ENCODE measurements at places on chromosomes 1 and 21.

DNA sequence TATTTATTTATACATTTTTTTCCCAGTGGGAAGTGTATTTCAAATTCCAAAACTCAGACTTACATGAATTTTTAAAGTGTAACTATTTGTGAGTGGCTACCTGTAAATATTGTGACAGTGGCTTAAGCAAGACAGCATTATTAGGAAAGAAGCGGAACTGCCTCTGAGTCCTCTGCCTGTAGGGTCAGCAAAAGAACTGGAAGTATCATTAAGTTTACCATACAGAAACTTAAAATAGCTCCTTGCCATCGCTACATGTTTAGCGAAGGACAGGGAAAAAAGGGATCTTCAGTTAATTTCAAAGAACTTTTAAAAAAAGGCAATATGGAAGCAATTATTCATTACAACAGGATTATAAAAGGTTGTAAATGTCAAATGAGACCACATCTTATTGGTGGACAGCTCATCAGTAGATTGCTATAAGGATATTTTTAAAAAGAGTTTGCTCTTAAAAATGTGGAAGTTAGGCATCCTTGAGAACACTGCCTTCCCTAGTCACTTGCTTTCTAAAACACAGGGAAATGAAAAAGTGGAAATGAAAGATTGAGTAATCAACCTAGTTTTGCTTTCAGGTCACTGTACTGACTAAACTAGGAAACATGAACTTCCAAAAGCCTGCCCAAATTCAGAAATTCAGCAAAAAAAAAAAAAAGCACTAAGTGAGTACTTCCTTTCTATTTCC, 39.2 kb downstream of the NSL1 start:
- no peak for DNase-seq

DNA sequence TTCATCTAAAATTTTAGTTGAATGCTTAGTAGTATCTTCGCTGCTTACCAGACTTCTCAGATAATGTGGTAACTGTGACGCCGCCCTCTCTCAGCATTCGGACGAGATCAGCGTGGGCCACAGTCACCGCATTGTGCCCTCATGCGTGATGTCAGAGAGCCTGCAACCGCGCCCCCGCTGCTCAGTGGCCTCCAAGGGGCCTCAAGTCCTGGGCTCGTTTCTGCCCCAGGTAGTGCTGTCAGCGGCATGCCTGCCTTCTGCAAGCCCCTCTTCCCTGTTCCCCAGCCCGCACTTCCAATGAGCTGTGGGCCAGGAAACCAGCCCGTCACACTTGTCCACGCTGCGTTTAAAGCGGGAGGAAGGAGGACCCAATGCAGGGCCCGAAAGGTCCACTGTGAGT, 61.6 kb upstream of the TRAPPC10 start:
- DNase-seq, result no peak

- DNase-seq, result no peak
Measured at GRCh38 chr1:161223805-161224694, 622 bp upstream of the APOA2 start.

DNA sequence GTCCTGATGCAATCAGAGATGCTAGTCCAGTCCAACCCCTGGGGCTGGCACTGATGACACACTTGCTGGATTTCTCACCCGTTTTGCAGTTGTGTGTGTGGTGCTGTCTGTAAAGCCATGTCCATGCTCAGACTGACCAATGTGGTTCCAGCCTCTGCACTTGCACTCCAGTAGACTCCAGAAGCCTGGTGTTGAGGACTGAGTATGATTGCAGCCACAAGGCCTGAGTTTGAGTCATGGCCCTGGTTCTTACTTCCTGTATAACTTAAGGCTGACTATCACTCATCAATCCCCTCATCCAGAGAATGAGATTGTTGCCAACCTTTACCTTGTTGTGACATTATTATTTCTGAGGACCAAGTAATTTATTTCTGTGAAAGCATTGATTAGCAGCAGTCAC, 34.8 kb upstream of the IKBKE start:
- no peak for DNase-seq

DNA sequence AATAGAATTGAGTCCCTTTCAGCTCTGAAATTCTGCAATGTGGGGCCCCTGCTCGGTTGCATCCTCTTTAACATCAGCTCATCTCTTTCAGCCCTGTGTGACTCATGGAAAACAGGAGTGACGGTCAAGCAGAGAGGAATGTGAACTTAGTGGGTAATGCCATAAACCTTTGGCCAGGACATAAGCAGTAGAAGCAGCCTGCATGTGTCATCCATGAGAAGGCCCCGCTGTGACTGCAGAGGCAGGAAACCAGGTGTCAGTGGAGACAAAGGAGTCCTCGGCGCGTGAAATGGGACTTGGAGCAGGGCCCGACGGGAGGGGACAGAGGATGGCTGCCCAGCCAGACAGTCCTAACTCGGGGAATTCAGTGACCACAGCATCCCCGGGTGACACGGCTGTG, 21.1 kb upstream of the EPHB2 start:
- no peak for DNase-seq

GRCh38 chr21:22758478-22758877, 1760.3 kb downstream of the NCAM2 start:
- no peak for DNase-seq

- no peak for DNase-seq
Measured at GRCh38 chr1:225347123-225347683, 80.6 kb downstream of the LBR start.

- DNase-seq, result no peak
Measured at GRCh38 chr1:81420760-81421159, 380.0 kb upstream of the ADGRL2 start.

DNA sequence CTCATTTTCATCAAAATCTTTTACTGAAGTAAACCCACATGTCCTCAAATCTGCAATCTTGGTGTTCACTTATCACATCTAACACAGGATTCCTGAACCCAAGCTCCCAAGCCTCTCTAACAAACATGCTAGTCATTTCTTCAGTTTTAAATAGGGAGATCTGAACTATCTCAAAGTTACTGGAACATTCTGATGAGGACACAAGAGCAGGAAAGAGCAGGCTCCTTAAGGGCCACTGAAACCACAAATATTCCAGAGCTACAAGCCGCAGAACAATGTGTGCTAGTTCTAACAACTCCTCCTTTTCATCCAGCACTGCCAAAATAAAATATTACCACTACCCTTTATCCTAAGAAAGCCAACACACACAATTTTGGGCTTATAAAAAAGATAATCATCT, 38.9 kb downstream of the WARS2 start:
- DNase-seq, result no peak

DNA sequence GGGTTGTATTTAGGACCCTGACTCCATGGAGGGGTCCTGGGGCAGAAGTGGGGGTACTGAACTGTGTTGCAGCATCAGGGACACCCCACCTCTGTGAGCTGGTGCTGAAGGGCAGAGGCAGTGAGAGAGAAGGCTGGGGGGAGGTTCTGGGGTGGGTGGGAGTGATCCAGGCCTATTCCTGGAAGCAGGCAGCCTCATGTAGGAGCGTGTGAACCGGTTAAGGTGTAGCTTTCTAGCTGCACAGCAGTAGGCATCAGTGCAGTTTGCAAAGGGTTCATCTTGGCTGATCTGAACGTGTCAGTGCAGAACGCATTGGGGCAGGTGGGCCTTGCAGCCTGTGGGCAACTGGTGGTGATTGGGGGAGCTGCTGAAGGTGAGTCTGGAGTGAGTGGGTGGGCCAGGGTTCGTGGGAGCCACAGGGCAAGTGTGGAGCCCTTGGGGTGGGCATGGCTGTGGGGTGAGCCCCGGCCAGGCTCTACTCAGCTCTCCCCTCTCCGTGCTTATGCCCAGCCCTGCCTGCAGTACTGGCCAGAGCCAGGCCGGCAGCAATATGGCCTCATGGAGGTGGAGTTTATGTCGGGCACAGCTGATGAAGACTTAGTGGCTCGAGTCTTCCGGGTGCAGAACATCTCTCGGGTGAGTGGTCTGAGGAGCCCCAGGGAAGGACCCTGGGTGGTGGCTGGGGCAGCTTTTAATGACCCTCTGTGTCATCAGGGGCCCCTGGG, 86.7 kb downstream of the PTPRU start:
- DNase-seq, result no peak

DNA sequence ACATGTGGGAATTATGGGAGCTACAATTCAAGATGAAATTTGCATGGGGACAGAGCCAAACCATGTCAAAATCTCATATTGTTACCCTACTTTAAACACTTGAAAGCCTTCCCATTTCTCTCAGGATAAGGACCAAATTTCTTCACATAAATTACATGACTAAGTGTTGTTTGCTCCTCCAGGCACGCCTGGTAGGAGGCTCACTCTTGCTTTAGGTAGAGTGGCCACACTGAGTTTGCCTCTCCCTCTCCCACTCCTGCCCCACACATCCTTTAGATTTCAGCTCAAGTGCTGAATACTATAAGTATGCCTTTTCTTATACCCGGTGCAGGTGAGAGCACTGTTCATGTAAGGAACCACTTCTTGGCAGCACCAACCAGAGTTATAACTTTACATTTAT, 279.1 kb downstream of the DNM3 start:
- no peak for DNase-seq

GRCh38 chr1:58401991-58402390, 144.5 kb downstream of the OMA1 start:
- DNase-seq, result no peak

DNA sequence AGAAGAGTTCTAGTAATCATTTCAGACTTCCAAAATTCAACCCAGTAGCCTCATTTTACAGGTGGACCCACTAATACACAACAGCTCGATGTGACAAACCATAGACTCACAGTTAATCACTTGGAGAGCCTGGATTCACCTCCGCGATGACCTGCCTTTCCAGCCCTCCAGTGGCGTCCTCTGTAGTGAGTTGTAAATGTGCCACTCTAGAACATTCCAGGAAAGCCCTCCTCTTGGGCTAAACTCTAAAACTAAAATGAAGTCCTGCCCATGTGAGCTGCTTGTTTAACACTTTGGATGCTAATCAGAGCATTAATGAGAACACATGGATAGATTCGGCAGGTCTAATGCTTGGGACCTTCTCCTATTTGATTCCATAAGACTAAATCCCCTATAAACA, 140.7 kb downstream of the DHRS3 start:
- no peak for DNase-seq

- DNase-seq, result no peak
Measured at GRCh38 chr1:114134518-114134917, 19.2 kb downstream of the SYT6 start.

GRCh38 chr1:202126426-202126825, 3.7 kb downstream of the GPR37L1 start:
- DNase-seq, result no peak

DNA sequence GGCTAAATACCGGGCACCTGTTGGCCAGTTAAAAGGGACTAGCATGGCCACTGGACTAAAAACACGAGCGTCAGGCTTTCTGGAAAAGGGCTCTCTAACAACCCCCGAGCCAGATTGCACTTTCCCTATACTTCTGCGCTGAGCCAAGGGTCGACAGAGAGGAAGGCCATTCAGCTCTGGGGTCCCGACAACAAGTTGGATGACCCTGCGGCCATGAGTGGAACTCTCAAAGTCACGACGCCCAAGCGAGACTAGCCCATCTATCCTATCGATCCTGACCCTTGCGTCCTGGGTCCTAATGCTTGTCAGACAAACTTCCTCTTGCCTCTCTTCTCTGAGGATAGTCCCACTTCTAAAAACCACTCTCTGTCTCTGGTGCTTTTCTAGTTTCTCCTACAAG, 99.9 kb upstream of the PRDX6 start:
- DNase-seq, result no peak

- DNase-seq, result no peak
Measured at GRCh38 chr1:48916130-48917069, 139.7 kb upstream of the BEND5 start.

DNA sequence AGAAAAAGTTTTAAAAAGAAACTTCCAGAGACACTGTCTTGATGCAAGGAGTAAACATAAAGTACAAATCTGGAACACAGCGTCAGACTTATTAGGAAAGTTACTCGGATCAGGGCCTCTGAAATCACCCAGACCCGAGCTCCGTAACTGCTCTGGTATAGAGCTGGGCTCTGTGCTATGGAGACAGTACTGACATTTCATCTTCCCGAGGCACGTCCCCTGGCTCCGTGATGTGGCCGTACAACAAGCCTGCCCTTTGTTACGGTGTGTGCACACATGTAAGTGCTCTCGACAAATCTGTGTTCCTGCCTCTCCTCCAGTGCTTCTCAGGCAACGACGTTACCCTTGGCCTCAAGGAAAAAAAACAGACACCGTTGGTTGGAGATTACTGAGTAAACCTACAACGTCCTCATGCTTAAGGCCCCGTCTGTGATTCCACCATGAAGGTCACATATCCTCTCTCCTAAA, 107.0 kb upstream of the IRF2BP2 start:
- DNase-seq, result no peak

DNA sequence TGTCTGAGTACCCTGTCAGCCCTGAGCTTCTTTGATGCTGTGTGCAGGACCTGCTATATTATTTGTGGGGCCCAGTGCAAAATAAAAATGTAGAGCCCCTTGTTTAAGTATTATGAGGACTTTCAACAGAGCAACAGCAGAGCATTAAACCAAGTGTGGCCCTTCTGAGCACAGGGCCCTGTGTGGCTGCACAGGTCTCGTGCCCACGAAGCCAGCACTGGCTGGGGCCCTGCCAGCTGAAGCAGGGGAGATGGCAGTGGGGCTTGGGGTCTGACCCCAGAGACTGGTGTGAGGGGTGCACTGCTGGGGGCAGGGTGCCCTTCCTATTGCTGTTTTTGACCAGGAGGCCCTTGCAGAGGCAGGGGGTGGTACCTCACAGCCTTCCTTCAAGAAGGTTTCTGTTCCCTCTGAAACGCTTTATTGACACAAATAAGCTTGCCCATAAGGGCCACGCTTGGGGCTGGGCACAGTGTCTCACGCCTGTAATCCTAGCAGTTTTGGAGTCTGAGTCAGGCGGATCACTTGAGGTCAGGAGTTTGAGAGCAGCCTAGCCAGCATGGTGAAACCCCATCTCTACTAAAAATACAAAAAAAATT, 2.2 kb upstream of the SEMA4A start:
- DNase-seq, result no peak

DNA sequence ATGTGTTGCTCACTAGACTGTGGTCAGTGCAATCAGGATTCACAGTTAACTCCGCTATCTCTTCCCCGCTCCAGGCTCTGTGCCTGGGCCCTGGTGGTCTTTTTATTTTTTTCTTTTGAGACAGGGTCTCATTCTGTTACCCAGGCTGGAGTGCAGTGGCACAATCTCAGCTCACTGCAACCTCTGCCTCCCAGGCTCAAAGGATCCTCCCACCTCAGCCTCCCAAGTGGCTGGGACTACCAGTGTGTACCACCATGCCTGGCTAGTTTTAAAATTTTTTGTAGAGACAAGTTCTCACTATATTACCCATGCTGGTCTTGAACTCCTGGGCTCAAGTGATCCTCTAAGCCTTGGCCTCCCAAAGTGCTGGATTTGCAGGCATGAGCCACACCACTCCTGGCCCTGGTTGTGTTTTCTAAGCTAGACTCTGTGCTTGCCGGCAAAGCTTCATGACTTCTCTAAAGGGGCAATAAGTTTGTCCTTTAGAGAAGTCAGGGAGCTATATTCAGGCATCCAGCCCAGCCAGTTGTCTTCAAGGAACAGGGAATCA, 1.4 kb downstream of the RCSD1 start:
- DNase-seq, result no peak

DNA sequence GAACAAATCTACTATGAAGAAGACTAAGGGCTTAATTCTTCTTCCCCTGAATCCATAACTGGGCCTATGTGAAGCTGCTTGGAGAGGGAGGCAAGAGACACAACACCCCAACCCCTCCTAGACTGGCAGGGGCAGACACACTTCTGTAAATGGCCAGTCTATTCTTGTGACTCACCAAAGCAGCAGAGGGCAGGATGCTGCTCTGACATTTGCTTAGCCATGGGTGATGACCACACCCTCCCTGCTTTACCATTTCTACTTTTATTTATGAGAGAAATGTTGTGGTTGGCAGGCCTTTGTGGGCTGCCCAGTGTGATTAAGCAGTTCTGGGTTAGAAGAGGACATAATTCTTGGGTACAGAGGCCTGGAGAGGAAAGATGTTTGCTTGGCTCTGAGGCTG, 189.8 kb upstream of the DPYD start:
- DNase-seq, result no peak

Data from pulmonary artery endothelial cell (primary cell).